ENCODE measurements at places on chromosomes 1 and 21.

- H3K27me3 ChIP-seq, result no peaks in the 10 kb centered on the region
- DNase-seq, result no peak
- H3K4me3 ChIP-seq, result no peak overlapping the region
- H3K27ac ChIP-seq, result no peak overlapping the region
Measured at GRCh38 chr1:115728341-115728740, 40.2 kb downstream of the CASQ2 start.

- no peaks in the 10 kb centered on the region for H3K4me1 ChIP-seq
- H3K27me3 ChIP-seq, result no peaks in the 10 kb centered on the region
- H3K27ac ChIP-seq, result no peak overlapping the region
- H3K4me3 ChIP-seq, result no peak overlapping the region
- no peak for DNase-seq
- no peaks in the 10 kb centered on the region for H3K36me3 ChIP-seq
Measured at GRCh38 chr1:196544617-196545016, 63.6 kb downstream of the KCNT2 start.

- peaks cover 8% of the 10 kb centered on the region for H3K27me3 ChIP-seq
- no peak overlapping the region for H3K27ac ChIP-seq
- peaks cover 3% of the 10 kb centered on the region for H3K4me1 ChIP-seq
- H3K4me3 ChIP-seq, result no peak overlapping the region
- H3K36me3 ChIP-seq, result no peaks in the 10 kb centered on the region
Measured at GRCh38 chr1:15598436-15598835, 13.6 kb upstream of the AGMAT start.

DNA sequence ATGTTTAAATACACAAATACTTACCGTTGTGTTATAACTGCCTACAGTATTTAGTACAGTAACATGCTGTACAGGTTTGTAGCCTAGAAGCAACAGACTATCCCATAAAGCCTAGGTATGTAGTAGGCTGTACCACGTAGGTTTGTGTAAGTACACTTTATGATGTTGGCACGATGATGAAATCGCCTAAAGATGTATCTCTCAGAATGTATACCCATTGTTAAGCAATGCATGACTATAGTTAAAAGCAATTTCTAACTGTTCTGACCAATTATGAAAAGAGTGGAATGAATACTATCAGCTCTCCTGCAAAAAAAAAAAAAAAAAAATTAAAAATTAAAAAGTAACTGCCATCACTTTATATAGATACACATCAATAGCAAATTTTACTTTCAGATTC, 11.4 kb downstream of the HP1BP3 start:
- no peak for DNase-seq
- H3K36me3 ChIP-seq, result peaks cover 16% of the 10 kb centered on the region
- no peaks in the 10 kb centered on the region for H3K4me1 ChIP-seq

DNA sequence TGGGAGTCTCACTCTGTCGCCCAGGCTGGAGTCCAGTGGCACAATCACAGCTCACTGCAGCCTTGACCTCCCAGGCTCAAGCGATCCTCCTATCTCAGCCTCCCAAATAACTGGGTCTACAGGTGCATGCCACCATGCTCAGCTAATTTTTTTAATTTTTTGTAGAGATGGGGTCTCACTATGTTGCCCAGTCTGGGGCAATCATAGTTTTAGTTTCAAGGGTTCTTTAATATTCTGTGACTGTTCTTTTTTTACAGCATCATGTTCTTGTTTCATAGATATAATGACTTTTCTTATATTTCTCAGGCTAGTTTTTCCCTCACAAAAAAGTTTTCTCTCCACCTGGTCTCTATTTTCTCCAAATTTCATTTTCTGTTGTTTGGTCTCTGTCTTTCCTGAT, 25.4 kb upstream of the SMYD2 start:
- no peaks in the 10 kb centered on the region for H3K27me3 ChIP-seq
- DNase-seq, result no peak
- H3K4me1 ChIP-seq, result peaks cover 5% of the 10 kb centered on the region
- H3K4me3 ChIP-seq, result no peak overlapping the region
- H3K36me3 ChIP-seq, result no peaks in the 10 kb centered on the region
- no peak overlapping the region for H3K27ac ChIP-seq

GRCh38 chr1:195591917-195592672, 1016.1 kb downstream of the KCNT2 start:
- no peaks in the 10 kb centered on the region for H3K36me3 ChIP-seq
- H3K4me1 ChIP-seq, result no peaks in the 10 kb centered on the region

GRCh38 chr1:68206848-68207689, 25.3 kb downstream of the WLS start:
- no peak for DNase-seq
- H3K27me3 ChIP-seq, result no peaks in the 10 kb centered on the region
- peaks cover 22% of the 10 kb centered on the region for H3K4me1 ChIP-seq
- no peak overlapping the region for H3K4me3 ChIP-seq

GRCh38 chr1:206651958-206652890, 16.9 kb downstream of the DYRK3 start:
- no peak overlapping the region for H3K27ac ChIP-seq
- no peaks in the 10 kb centered on the region for H3K27me3 ChIP-seq
- DNase-seq, result no peak
- peaks cover 8% of the 10 kb centered on the region for H3K4me1 ChIP-seq
